ENCODE measurements at places on chromosomes 6 and 20. TPM values are rescaled to one million over a fixed set of nuclear protein-coding genes. Genes with fewer than 3 reads are reported as not detected.
A peak's percentile ranks its signal among the peaks of the same experiment; 100 is the strongest.

- H3K4me1 ChIP-seq, result peaks cover 23% of the 10 kb centered on the region
- H3K27ac ChIP-seq, result peak overlapping the region; percentile 66
- peak; percentile 95 for DNase-seq
- H3K4me3 ChIP-seq, result no peak overlapping the region
These were observed 5.3 kb upstream of the FNDC1 start for GRCh38 chr6:159163901-159164370.

DNA sequence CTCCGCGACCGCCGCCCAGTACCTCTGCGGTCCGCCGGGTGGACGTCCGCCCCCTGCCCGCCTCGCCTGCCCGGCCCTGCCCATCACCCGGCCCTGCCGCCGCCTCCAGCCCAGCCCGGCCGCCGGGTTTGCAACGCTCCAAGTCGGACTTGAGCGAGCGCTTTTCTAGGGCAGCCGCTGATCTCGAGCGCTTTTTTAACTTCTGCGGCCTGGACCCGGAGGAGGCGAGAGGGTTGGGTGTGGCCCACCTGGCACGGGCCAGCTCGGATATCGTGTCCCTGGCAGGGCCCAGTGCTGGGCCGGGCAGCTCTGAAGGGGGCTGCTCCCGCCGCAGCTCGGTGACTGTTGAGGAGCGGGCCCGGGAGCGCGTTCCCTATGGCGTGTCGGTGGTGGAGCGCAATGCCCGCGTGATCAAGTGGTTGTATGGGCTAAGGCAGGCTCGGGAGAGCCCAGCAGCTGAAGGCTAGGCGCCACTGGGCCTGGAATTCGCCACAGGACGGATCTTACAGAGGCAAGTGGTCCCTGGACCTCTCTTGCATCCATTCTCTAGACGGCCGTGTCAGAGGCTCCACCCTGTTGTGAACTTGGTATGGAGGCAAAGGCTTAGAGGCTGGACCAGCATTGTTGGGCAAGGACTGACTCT, 11.8 kb downstream of the FAM110A start:
- no peak overlapping the region for H3K27ac ChIP-seq
- peak overlapping the region; percentile 60 for H3K4me3 ChIP-seq
- H3K27me3 ChIP-seq, result peaks cover 38% of the 10 kb centered on the region
- no peak for DNase-seq
- peaks cover 59% of the 10 kb centered on the region for H3K4me1 ChIP-seq
- peaks cover 3% of the 10 kb centered on the region for H3K36me3 ChIP-seq

GRCh38 chr6:42315259-42315990, 97.8 kb upstream of the MRPS10 start:
- no peaks in the 10 kb centered on the region for H3K27me3 ChIP-seq
- no peak overlapping the region for H3K4me3 ChIP-seq
- DNase-seq, result no peak
- peaks cover 13% of the 10 kb centered on the region for H3K4me1 ChIP-seq
- H3K36me3 ChIP-seq, result peaks cover 4% of the 10 kb centered on the region

- peaks cover 10% of the 10 kb centered on the region for H3K27me3 ChIP-seq
- H3K27ac ChIP-seq, result no peak overlapping the region
- H3K4me1 ChIP-seq, result no peaks in the 10 kb centered on the region
- no peaks in the 10 kb centered on the region for H3K36me3 ChIP-seq
- no peak overlapping the region for H3K4me3 ChIP-seq
These were observed 139.9 kb downstream of the BMP7 start for GRCh38 chr20:57126481-57127092.

GRCh38 chr6:8240301-8240700, 138.0 kb upstream of the EEF1E1 start:
- H3K4me3 ChIP-seq, result no peak overlapping the region
- no peaks in the 10 kb centered on the region for H3K36me3 ChIP-seq
- H3K4me1 ChIP-seq, result no peaks in the 10 kb centered on the region
- H3K27me3 ChIP-seq, result no peaks in the 10 kb centered on the region
- no peak for DNase-seq
- H3K27ac ChIP-seq, result no peak overlapping the region

DNA sequence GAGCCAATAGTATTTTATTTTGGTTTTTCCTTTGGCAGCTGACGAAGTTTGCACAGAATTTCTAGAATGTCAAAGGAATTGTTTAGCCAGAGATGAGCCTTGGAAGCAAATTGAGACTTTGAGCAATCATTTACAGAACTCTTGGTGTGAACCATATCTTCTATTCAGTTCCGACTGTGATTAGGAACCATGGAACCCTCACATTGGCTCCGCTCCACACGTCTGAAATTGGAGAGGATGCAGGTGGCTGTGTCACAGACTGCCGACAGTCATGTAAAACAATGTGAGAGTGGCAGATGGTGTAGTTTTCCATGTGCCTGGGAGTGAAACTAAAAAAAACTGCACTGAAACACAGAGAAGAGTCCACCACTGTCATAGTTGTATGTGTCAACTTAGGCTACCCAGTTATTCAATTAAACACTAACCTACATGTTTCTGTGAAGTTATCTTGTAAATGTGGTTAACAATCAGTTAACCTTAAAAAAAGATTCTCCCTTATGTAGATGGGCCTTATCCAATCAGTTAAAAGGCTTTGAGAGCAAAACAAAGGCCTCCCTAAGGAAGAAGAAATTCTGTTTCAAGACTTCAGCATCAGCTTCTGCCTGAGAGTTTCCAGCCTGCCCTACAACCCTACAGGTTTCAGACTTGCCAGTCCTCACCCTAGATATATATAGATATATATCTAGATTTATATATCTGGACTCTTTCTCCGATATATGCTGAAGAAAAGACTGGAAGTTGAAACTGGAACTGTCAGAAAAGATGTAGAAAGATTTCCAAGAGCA, 3.3 kb upstream of the HMGN4 start:
- DNase-seq, result peak; percentile 69
- H3K4me1 ChIP-seq, result peaks cover 29% of the 10 kb centered on the region
- no peak overlapping the region for H3K4me3 ChIP-seq
- H3K27ac ChIP-seq, result peak overlapping the region; percentile 67
- H3K27me3 ChIP-seq, result no peaks in the 10 kb centered on the region
- no peaks in the 10 kb centered on the region for H3K36me3 ChIP-seq

GRCh38 chr6:166620478-166621113, 6.5 kb downstream of the RPS6KA2 start:
- peaks cover 14% of the 10 kb centered on the region for H3K36me3 ChIP-seq
- no peak overlapping the region for H3K4me3 ChIP-seq
- peaks cover 27% of the 10 kb centered on the region for H3K4me1 ChIP-seq
- no peak for DNase-seq
- no peaks in the 10 kb centered on the region for H3K27me3 ChIP-seq

- no peak overlapping the region for H3K4me3 ChIP-seq
- peaks cover 14% of the 10 kb centered on the region for H3K36me3 ChIP-seq
- H3K27me3 ChIP-seq, result no peaks in the 10 kb centered on the region
These were observed 9.2 kb downstream of the CYB5R4 start for GRCh38 chr6:83868639-83869038.

GRCh38 chr6:154306696-154307095, 49.9 kb downstream of the IPCEF1 start:
- no peaks in the 10 kb centered on the region for H3K27me3 ChIP-seq
- no peaks in the 10 kb centered on the region for H3K4me1 ChIP-seq
- H3K27ac ChIP-seq, result no peak overlapping the region

DNA sequence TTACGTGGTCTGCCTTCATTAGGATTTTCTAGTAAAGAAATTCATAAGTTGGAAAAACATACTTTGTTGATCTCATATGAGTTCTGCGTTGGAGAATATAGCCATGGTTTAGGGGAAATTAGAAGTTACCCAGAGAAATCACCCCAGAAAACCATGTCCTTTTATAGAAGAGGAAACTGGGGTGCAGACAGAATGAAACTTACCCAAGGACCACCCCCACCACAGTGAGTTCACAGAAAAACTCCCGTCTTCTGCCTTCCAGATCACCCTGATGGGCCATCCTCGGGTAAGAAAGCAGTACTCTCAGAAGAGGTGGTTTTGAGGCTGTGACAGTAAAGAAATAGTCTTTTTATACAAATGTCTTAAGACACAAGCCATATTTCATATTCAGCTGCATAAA, 25.1 kb upstream of the MAFB start:
- H3K4me1 ChIP-seq, result no peaks in the 10 kb centered on the region
- H3K36me3 ChIP-seq, result no peaks in the 10 kb centered on the region
- H3K27me3 ChIP-seq, result peaks cover 14% of the 10 kb centered on the region
- no peak overlapping the region for H3K4me3 ChIP-seq
- no peak overlapping the region for H3K27ac ChIP-seq

DNA sequence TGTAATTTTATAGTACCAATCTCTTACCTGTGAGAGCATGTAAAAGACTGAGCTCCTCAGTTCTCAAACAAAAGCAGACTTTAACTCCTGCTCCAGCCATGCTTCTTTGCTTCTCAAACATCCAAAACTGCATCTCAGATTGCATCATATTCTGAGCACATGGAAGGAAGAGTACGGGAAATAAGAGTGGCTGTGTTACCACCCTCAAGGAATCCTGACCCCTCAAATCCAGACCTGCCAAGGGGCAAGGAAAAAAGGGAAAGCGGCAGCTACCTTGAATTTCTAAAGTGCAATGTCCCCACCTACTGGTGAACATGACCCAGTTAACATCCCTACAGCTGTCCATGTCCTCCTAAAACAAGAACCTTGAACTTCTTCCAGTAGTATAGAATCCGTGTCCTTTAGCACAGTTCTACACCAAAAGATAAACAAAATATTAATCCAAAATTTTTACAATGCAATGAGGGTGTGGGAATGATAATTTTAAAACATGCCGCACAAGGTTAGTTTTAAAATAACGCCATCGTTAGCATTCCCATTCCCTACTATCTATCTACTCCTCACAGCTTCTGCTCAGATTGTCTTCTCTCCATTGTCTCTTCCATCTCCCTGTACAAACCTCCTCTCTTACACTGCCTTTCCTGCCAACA, 34.1 kb upstream of the HLA-DQB1 start:
- H3K27ac ChIP-seq, result no peak overlapping the region
- no peaks in the 10 kb centered on the region for H3K27me3 ChIP-seq
- H3K4me3 ChIP-seq, result no peak overlapping the region
- peak; percentile 67 for DNase-seq
- no peaks in the 10 kb centered on the region for H3K36me3 ChIP-seq
- no peaks in the 10 kb centered on the region for H3K4me1 ChIP-seq

DNA sequence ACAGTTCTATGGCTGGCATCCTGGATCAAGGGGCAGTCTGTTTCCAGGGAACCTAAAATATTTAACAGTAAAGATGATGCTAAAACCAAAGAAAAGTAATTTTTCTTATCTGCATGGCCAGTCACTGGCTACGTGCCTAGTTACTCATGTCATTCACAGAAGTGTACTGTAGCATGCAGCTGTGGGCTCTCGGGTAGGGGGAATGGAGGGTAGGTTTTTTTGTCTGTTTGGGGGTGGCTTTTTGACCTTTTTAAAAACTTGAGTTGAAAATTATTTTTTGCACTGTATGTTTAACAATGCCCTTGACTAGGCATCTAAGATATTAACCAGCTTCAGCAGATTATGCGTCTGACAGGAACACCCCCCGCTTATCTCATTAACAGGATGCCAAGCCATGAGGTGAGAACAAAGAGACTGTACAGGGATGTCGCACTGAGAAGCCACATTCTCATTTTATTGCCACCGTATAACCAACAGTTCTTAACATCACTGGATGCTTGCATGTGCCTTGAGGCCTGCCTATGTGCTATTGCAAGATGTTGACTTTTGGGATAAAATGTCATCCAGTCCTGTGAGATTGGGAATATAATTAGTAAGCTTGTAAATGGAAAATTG, 30.3 kb upstream of the MAPK13 start:
- peaks cover 25% of the 10 kb centered on the region for H3K36me3 ChIP-seq
- no peak overlapping the region for H3K4me3 ChIP-seq
- DNase-seq, result no peak

DNA sequence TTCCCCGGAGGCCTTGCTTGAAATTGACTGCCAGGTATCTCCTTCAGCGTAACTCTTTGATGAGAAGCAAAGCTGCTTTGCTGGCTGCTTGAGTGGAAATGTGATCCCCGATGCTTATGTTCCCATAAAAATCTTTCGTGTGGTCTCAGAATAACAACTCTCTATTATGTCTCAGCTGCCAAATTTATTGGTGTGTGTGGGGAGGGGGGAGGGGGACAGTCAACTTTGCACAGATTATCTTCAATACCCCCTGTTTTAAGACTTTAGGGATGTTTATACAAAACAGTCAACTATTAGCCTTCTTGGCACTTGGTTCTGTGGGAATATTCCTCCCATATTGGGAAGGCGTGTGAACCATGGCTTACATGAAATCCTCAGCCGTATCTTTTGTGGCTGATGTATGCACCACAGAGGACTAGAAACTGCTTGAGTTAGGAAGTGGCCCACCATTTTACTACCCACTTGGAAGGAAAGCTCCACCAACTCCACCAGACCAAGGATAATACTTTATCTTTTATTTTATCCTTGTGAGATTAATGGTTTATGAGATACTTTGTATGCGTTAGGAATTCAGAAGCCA, 101.5 kb upstream of the SLC24A3 start:
- H3K27ac ChIP-seq, result no peak overlapping the region
- H3K4me3 ChIP-seq, result no peak overlapping the region
- no peaks in the 10 kb centered on the region for H3K36me3 ChIP-seq

GRCh38 chr6:1230689-1231605, 81.0 kb upstream of the FOXQ1 start:
- H3K27ac ChIP-seq, result no peak overlapping the region
- no peaks in the 10 kb centered on the region for H3K36me3 ChIP-seq
- peaks cover 5% of the 10 kb centered on the region for H3K4me1 ChIP-seq
- H3K4me3 ChIP-seq, result no peak overlapping the region
- no peak for DNase-seq

- DNase-seq, result no peak
- H3K4me3 ChIP-seq, result no peak overlapping the region
- H3K36me3 ChIP-seq, result no peaks in the 10 kb centered on the region
- no peak overlapping the region for H3K27ac ChIP-seq
- no peaks in the 10 kb centered on the region for H3K4me1 ChIP-seq
These were observed 48.2 kb upstream of the PRND start for GRCh38 chr20:4673371-4674001.

GRCh38 chr6:105346052-105346451, 56.8 kb downstream of the PREP start:
- peaks cover 10% of the 10 kb centered on the region for H3K36me3 ChIP-seq
- H3K27me3 ChIP-seq, result no peaks in the 10 kb centered on the region
- peak; percentile 23 for DNase-seq
- H3K4me3 ChIP-seq, result no peak overlapping the region
- H3K4me1 ChIP-seq, result no peaks in the 10 kb centered on the region

GRCh38 chr20:61599061-61599531, 347.0 kb downstream of the CDH4 start:
- H3K4me3 ChIP-seq, result no peak overlapping the region
- DNase-seq, result no peak
- H3K27ac ChIP-seq, result no peak overlapping the region
- no peaks in the 10 kb centered on the region for H3K36me3 ChIP-seq

Gene EPHA7
- 9.8 TPM for total RNA-seq

Gene BNIP5
- total RNA-seq, result 0.04 TPM

Gene LY86
- 2.7 TPM for total RNA-seq

Gene HAO1
- total RNA-seq, result not detected

Gene ID4
- 4.6 TPM for total RNA-seq

Gene LAMA2
- total RNA-seq, result 165 TPM

Gene THBS2
- 119 TPM for total RNA-seq

Gene HLA-DQB2
- total RNA-seq, result 0.18 TPM

Gene TCF21
- total RNA-seq, result under 0.01 TPM
